ENCODE measurements at places on chromosomes 3 and 15.

GRCh38 chr3:5726621-5727020, 539.1 kb downstream of the EDEM1 start:
- DNase-seq = no peak

DNA sequence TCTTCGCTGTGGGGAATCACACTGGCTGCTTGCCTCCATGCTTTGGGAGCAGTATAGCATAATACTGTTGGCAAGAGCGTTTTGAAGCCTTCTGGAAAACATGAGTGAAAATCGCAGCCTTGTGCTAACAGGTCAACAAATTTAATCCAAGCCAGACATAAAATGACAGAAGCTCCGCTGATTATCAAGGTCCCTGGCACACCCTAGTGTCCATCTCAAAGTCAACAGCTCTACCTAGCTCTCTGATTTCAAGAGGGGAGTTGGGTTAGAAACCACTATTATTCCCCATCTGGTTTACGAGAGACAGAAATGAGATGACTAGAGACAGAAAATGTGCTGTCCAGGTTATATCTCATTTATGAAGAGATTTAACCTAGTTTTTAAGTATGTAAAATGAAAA, 73.6 kb upstream of the MDFIC2 start:
- no peak for DNase-seq

GRCh38 chr3:75042941-75043340, 428.5 kb upstream of the CNTN3 start:
- no peak for DNase-seq

- DNase-seq = no peak
Observed at GRCh38 chr3:134291319-134292254, 40.9 kb upstream of the RYK start.

GRCh38 chr15:61319892-61320291, 90.8 kb upstream of the RORA start:
- DNase-seq = no peak

DNA sequence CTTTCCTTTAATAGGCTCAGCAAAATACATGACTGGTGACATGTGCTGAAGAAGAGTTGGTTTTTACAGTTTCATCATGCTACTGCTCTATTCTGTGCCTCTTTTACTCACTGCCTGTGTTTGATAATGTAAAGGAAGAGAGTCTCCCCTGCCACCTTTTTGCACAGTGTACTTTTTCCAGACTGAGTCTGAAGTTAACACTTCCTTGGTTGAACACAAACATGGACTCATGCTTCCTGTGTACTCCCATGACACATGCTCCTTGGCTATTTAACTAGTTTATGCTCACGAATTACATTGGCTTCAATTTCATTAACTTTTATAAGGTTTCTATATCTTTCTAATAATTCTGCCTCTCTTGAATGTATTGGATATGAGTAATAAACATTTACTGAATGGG, 396.1 kb downstream of the VGLL3 start:
- DNase-seq = no peak

DNA sequence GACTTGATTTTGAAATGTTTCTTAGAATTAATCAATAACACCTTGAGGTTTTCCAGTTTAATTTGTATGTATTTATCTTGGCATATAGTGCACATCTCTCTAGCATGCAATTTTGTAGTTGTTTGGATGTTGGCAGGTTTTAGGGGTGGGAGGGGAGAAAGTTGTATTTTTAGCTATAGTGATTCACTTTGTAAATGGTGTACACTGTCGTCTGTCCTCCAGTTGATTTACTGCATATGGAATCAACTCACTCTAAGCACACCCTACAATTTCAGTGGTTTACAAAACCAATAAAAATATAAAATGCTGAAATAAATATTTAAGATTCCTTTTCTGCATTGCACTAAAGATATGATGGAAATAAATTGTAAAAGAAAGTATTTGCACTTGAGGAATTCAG, 199.1 kb downstream of the CDIN1 start:
- no peak for DNase-seq

- DNase-seq = no peak
Observed at GRCh38 chr15:36256404-36256807, 323.0 kb upstream of the CDIN1 start.

GRCh38 chr3:24520976-24521419, 26.3 kb upstream of the THRB start:
- DNase-seq = no peak

- no peak for DNase-seq
Observed at GRCh38 chr3:167843886-167844285, 108.4 kb downstream of the SERPINI1 start.

DNA sequence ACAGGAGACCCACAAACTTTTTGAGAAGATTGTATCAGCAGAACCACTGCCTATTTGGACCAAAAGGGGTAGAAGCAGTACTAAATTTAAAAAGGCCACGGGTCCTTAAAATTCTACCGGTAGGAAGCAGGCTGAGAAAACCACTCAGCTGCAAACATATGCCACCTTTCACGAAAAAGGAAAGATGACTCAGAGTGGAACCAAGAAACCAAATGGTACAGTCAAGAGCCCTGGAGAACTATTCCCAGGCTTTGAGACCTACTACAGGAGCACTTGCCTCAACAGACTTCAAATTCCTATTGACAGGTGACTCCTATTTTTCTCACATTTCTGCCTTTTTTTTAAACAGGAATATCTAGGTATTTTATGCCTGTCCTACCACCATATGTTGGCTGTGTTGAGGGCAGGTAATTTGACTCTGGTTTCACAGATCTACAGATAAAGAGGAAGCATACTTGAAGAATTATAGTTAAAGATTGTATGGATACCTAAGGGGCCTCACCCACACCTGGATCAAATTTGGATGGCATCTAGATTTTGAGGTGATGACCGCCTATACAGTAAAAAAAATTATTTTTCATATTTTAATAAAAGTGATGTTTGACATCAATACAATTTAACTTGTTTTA, 10.1 kb downstream of the GOLIM4 start:
- DNase-seq = no peak

DNA sequence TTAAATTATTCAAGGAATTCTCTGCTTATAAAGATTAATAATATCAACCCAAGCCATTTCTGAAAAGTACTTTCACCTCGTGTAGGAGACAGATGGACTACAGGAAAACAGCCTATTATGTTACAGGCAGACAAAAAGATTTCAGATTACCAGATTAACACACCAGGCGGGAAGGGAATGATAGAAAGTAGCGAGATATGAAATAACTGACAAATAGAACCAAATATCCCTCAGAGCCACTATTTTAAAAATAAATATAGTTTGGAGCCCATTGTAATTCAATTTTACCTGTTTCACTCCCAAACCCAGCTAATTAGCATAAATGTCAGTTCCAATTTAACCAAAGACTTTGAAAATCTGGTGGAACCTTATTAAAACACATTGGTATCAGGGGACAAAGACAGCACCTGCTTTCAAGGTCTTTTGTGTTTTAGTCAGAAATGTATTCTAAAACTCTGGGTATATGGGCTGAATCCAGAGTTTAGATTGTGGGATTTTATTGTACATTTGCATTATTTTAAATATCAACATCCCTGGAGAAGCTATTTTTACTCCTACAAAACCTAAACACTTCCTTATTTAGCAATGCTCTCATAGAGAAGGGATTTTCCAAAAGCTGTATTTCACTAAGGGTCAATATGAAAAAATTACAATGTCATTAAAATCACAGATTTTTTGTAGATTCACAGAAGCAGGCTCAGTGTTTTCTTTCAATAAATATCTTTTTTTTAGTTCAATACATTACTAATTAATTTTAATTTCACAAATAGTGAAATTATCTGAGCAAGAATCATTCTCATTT, 138.4 kb downstream of the TNIK start:
- DNase-seq = no peak

DNA sequence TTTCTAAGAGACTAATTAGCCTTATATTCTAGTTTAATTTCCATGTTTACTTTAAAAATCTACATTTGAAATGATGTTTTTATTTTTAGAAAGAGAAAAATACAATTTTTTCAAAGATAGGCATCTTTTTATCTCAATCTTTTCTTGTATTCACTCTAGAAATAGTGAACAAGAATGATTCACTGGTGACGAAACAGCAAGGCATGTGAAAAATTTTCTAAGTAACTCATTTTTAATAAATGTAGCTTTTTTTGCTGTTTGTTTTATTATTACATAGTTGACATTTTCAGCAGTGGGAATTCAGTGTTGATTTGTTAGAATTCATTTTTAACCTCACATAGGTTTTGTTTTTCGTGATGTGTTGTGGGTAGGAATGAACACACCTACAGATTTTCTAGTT, 1226.4 kb downstream of the NSUN3 start:
- DNase-seq = no peak

GRCh38 chr3:20182206-20182605, 3.8 kb downstream of the SGO1 start:
- DNase-seq = no peak

DNA sequence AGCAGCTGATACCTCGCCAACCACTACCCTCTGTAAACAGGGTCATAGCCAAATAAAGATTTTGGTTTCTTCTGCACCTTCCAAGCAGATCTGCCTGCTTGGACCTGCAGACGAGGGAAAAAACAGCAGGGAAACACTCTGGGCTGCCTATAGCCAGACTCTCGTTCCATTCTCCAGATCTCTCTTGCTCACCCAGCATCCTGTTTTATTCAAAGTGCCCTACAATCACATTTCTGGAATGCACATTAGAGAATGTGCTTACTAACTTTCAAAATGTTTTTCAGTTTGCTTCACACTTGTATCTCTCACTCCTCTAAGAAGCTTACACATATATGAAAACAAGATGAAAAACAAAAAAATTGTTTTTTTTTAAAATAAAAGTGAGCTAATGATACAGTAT, 71.4 kb downstream of the MLH1 start:
- no peak for DNase-seq

- DNase-seq = no peak
Observed at GRCh38 chr3:53555068-53555588, 60.7 kb downstream of the CACNA1D start.

DNA sequence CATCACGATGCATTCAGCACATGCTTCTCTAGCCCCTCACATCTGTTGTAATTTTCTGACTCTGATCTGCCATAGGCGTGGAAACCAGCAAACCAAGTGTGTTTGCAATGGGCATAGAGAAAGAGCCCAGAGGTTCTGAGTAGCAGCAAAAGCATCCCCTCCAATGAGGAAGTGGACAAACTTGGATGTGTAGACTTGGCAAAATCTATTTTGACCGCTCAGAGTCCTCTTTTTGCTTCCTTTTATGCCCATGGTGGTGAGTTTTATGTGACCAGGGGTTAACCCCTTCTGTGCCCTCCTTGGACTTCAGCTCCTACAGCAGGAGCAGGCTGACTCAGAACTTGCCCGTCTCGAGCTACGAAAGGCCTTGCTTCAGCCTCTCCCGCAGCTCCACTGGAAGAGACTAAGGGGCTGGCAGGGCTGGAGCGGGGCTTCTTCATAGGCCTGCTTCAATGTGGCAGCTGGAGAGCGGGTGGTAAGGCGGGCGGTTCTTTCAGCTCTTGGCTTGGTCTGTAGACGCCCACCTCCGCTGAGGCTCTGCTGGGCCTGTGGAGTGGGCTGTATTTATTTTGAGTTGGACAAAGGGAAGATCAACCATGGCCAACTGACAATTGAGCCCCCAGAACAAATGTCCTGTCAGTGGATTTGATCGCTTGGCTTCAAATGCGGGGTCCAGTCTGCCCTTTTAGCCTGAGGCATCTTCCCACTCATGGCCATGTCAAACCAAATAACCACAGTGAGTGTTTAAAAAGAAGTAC, 6.5 kb upstream of the ETV5 start:
- no peak for DNase-seq

- no peak for DNase-seq
Observed at GRCh38 chr15:35680951-35681350, 135.0 kb upstream of the DPH6 start.

GRCh38 chr15:58492661-58493397, 61.0 kb downstream of the LIPC start:
- no peak for DNase-seq

GRCh38 chr15:85125056-85125661, 143.5 kb downstream of the PDE8A start:
- DNase-seq = no peak

- DNase-seq = no peak
Observed at GRCh38 chr15:29534378-29534777, 264.8 kb upstream of the NSMCE3 start.

GRCh38 chr15:31560643-31561042, 234.0 kb downstream of the KLF13 start:
- no peak for DNase-seq

DNA sequence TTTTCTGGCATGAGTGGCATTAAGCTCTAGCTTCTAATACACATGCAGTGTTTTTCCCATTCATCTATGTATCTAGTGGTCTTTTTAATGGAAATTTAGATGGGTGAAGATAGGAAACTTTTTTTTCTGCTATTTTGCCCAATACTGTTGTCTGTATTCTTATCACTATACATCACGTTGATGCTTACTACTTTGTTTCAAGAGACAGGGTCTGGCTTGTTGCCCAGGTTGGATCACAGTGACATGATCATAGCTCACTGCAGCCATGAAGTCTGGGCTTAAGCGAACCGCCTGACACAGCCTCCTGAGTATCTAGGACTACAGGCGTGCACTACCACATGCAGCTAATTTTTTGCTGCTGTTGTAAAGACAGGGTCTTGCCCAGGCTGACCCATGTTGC, 84.6 kb downstream of the PEAK1 start:
- no peak for DNase-seq

GRCh38 chr15:88649286-88649733, 10.5 kb downstream of the ISG20 start:
- DNase-seq = no peak

DNA sequence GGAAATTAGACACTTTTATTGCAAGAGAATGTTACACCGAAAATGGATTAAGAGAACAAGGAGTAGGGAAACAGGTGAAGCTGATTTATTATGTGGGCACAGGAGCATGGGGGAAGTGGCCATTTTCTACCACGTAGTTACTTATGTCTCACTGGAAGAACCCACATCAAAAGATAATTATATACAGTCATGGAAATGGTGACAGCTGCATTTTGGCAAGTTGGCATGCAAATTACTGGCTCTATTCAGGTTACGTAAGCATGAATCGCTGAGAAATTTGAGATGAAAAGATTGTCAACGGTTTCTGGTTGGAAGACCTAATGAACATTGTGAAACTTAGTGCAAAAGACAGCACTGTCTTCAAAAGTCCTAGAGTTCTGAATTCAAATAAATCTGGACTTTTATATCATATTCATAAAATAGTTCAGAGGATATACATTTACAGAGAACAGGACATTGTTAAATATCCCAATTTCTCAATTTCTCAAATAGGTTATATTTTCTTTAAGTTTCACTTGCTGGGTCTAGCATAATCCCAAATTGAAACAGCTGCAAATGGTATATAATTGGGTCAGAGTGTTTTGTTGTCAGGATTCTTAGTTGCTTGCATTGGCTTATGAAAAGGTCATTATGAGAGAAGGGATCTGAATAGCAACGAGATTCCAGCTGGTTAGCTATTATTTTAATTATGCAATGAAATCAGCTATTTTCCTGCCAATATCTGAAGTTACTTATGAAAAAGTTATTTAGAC, 567.8 kb downstream of the ZPLD1 start:
- DNase-seq = peak; percentile 91

GRCh38 chr15:76930831-76931396, 635 bp upstream of the RCN2 start:
- DNase-seq = no peak
